Endothelial cell of umbilical vein (primary cell): ENCODE measurements at places on chromosomes 1 and 21. TPM values are rescaled to one million over a fixed set of nuclear protein-coding genes. Genes with fewer than 3 reads are reported as not detected.

LAX1 gene
- total RNA-seq, result not detected in 2 replicates

CNR2 gene
- total RNA-seq, result not detected in 2 replicates

CHRM3 gene
- total RNA-seq, result not detected in 2 replicates

NBPF4 gene
- total RNA-seq, result not detected in 2 replicates

NDC1 gene
- 29.2 and 30.2 TPM in 2 replicates for total RNA-seq

GRCh38 chr1:202848191-202848542 is 37.4 kb downstream of the PCAT6 start:
- DNase-seq, result no peak

GRCh38 chr1:85318217-85318616 is 41.8 kb upstream of the BCL10 start:
- no peak for DNase-seq

GRCh38 chr1:23283667-23284602 is 60.1 kb downstream of the HNRNPR start:
- no peak for DNase-seq

GRCh38 chr1:177210071-177210470 is 39.3 kb downstream of the BRINP2 start:
- no peak for DNase-seq
